Fibroblast of mammary gland (primary cell): ENCODE measurements at places on chromosomes 16 and 17.
A peak's percentile ranks its signal among the peaks of the same experiment; 100 is the strongest.

GRCh38 chr17:32912218-32912897, 15.6 kb upstream of the TMEM98 start:
- peak; percentile 75 for DNase-seq

- DNase-seq, result no peak
These were observed 625 bp downstream of the DVL2 start for GRCh38 chr17:7233701-7234082.

DNA sequence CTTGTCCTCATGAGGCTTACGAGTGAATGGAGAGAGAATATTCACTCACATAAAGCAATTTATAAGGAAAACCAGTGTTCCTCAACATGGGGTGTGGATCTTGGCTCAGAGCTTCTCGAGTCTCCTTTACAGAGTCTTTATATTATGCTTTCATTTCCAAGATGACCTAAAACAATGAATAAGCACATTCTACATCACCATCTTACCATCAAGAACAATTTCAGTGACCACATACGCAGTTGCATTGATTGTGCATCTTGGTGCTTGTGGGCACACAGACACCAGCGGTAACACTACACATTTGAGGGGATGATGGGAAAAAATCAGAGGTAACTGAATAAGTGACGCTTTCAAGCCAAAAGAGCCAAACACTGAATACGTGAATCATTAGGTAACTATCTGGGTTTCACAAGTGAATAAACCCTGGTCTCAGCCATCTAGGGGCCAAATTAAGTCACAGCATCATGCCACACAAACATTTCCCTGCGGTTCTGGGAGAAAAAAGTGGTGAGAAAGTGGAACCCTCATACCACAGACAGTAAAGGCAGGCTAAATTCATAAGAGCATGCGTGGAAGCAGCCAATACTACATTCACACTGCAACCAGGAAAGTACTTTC, 9.4 kb downstream of the CWC25 start:
- DNase-seq, result peak; percentile 70

DNA sequence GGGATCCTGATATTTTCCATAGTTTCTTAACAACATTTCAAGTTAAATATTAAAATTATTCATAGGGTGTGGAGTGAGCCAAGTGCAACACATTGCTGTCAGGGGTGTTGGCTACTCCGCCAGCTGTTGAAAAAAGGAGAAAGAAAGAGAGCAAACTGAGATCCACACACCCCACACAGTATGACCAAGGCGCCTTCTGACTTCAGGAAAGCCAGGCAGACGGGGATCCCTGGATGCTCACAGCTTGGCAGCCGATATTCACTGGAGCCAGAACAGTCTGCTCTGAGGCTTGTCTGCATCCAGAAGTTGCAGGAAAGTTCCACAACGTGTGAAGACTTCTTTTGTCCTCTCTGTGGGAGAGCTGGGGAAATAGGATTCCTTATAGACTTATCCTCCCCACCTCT, 9.3 kb downstream of the CHD9NB start:
- no peak for DNase-seq

- DNase-seq, result no peak
These were observed 26.1 kb downstream of the CDH1 start for GRCh38 chr16:68762996-68763756.

GRCh38 chr17:67035131-67036083, 8.9 kb upstream of the CACNG1 start:
- DNase-seq, result no peak

GRCh38 chr16:54493061-54493460, 206.5 kb upstream of the IRX3 start:
- peak; percentile 72 for DNase-seq

- DNase-seq, result no peak
These were observed 4.7 kb upstream of the AANAT start for GRCh38 chr17:76462556-76463290.

GRCh38 chr16:61149709-61150108, 886.5 kb downstream of the CDH8 start:
- no peak for DNase-seq

GRCh38 chr16:89175280-89176146, 4.0 kb downstream of the CDH15 start:
- no peak for DNase-seq

GRCh38 chr17:65117384-65118035, 19.7 kb upstream of the RGS9 start:
- no peak for DNase-seq

DNA sequence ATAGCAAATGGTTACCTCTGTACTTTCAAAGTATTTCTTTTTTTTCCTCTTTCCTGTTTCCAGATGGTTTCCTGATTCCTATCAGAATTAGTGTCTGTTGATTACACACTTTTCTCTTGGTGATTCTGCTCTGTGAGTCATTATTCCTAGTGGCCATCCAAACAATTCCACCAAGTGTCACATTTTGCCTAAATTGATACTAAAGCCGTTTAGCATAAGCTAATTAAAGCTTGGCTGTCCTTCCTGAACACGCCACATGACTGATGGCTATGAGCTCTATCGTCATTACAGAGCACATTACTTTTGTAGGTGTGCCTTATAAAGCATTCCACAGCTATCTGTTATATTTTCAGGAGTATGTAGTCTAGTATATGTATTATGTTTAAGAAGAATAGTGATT, 671.2 kb downstream of the CDH8 start:
- no peak for DNase-seq

DNA sequence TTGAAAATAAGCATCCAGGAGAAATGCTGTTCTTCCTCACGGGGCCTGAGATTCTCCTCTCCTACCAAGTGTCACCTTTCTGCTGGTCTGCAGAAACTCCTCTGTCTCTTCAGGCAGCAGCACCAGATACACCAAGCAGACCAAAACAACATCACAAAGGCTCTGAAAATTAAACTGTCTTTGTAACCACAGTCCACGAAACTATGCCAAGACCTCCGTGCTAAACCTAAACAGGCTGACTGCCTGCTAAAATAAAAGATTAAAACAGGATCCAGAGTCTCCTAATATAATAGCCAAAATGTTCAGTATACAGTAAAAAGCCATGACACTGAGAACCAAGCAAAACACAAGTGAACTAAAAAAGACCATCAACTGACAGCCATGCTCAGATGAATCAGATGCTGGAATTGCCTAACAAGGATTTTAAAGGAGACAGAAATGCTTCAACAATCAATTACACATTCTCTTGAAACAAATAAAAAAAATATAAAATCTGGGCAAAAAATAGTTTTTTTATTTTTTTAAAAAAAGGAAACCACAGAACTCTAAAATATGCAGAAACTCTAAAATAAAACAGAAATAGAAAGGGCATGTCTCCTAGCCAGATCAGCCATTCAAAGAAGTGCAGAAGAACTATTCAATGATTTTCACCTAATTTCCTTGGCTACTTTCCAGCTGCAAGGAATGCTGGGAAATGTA, 50.3 kb upstream of the TOX3 start:
- no peak for DNase-seq

GRCh38 chr16:48001324-48001895, 154.4 kb downstream of the ABCC12 start:
- DNase-seq, result no peak

- no peak for DNase-seq
These were observed 6.4 kb downstream of the ATXN1L start for GRCh38 chr16:71852158-71852557.

GRCh38 chr16:50213939-50214519, 52.3 kb upstream of the ADCY7 start:
- peak; percentile 62 for DNase-seq

DNA sequence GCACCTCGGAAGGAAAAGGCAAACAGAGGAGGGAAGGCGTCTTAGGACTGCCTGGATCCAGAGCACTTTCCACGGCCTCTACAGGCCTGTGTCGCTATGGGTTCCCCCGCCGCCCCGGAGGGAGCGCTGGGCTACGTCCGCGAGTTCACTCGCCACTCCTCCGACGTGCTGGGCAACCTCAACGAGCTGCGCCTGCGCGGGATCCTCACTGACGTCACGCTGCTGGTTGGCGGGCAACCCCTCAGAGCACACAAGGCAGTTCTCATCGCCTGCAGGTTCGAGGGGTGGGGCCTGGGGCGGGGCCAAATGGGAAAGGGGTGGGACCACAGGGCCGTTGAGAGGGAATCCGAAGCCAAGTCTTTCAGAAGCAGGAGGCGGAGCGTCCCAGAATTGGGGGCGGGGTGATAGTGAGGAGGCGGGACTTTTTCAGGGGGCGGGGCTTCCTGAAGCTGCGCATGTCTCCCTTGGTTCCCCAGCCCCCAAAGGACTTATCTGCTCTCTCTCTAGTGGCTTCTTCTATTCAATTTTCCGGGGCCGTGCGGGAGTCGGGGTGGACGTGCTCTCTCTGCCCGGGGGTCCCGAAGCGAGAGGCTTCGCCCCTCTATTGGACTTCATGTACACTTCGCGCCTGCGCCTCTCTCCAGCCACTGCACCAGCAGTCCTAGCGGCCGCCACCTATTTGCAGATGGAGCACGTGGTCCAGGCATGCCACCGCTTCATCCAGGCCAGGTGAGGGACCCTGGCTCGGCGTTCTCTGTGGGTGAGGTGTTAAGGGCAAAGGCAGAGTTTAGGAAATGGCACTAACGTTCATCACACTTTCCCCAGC, 939 bp downstream of the BCL6B start:
- DNase-seq, result peak; percentile 89

- no peak for DNase-seq
These were observed 2.8 kb downstream of the EMP2 start for GRCh38 chr16:10577305-10578202.

GRCh38 chr17:74478420-74479100, 12.1 kb downstream of the CD300A start:
- peak; percentile 30 for DNase-seq

GRCh38 chr17:38912221-38912813, 13.1 kb upstream of the LASP1NB start:
- peak; percentile 73 for DNase-seq

DNA sequence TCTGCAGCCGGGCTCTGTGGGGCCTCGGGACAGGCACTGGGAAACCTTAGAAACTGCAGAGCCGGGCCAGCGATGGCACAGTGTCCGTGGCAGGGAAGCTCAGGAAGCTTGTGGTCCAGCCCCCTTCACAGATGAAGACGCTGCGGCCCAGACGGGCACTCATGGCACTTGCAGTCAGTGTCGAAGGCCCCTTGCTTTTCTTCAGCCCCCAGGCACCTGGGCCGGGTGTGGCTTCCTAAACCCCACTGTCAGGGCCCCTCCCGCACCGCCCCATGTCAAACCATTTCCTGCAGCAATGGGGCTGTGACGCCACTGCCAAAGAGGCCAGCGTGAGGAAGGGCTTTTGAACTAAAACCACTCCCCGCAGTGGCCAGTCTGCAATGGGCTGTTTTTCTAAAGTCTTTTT, 164.0 kb downstream of the LAT start:
- DNase-seq, result no peak

DNA sequence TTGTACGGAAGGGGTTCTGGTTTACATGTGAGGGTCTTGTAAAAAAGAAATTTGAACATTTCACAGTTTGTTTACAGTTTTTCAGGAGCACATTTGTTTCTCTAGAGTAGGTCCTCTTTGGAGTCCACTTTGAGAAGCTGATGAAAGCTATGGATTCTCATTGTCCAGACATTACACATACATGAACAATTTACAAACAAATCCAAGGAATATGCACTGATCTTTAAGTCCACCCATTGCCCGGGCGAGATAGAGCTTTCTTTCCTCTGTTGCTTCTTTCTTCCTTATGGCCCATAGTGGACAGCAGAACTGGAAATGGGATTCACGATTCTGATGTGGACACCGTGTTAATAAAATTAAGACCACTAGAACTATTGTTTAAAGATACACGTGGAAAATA, 1.9 kb downstream of the DCAF7 start:
- DNase-seq, result peak; percentile 13

- DNase-seq, result peak; percentile 41
These were observed 22.6 kb downstream of the GJD3 start for GRCh38 chr17:40341808-40342503.

DNA sequence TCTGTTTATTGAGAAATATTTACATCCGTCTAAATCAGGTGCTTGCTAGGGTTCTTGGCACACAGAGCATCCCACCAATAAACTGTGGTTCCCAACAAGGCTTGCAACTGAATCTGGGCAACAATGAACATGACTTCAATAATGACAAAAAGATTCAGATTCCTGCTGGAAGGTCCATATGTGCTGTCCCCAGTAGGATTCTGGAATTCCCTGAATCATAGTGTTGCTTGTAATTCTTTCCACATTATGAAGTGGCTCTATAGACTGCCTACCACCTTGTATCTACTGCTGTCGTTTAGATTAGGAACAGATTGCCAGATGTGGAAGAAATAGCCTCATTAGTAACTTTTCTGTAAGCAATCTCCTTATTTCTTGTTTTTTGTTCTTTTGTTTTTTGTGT, 265.9 kb downstream of the WWOX start:
- no peak for DNase-seq

GRCh38 chr16:4110680-4111079, 5.6 kb downstream of the ADCY9 start:
- no peak for DNase-seq

GRCh38 chr17:903691-904481, 75.7 kb downstream of the NXN start:
- peak; percentile 95 for DNase-seq

GRCh38 chr17:45681706-45682105, 102.4 kb upstream of the CRHR1 start:
- no peak for DNase-seq

DNA sequence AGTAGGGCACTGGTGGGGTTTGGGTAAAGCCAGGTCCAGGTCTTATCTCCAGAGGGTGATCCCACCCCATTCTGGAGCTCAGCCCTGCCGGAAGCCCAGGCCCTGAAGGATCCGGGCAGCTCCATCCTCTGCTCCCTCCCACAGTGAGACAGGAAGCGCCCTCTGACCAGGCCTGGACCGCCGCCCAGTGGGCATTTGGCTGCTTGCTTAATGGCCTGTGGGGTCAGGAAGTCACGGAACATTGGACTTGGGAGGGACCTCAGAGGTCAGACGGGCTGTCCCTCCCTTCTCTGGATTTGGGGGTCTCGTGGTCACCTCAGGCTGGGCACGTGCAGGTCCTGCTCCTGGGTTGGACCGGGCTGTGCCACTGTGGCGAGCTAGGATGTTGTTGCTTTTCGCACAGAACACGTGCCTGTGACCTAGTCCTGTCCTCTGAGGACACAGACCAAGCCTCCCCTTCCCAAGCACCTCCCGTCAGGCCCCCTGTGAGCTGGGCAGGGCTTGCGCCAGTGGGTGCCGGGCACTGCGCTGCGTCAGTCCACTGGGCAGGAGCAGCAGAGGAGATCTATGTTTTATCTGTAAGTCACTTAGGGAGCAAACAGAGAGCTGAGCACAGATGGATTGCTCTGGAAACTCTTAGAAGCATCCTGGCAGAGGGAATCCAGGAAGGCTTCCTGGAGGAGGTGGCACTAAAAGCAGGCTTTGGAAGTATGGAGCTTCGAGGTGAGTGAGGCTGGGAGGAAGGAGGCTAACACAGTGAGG, 49.4 kb upstream of the GSE1 start:
- peak; percentile 47 for DNase-seq

DNA sequence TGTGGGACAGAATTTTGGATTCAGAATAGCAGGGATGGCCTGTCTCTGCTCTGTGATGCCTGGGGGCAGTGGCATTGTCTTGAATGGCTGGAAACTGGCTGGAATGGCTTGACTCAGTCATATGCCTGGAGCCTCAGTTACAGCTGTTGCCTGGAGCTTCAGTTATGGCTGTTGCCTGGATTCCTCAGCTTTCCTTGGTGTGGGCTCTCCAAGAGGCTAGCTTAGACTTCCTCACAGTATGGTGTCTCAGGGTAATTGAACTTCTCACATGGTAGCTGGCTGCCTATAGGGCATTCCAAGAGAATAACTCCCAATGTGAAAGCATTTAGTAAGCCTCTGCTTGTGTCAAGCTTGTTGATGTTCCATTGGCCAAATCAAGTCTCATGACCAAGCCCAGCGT, 21.1 kb downstream of the KRT23 start:
- no peak for DNase-seq

- DNase-seq, result no peak
These were observed 51.3 kb upstream of the CCL1 start for GRCh38 chr17:34414339-34414738.

GRCh38 chr17:66446419-66446818, 144.0 kb downstream of the PRKCA start:
- DNase-seq, result no peak
